ENCODE measurements at places on chromosomes 12 and 14.

DNA sequence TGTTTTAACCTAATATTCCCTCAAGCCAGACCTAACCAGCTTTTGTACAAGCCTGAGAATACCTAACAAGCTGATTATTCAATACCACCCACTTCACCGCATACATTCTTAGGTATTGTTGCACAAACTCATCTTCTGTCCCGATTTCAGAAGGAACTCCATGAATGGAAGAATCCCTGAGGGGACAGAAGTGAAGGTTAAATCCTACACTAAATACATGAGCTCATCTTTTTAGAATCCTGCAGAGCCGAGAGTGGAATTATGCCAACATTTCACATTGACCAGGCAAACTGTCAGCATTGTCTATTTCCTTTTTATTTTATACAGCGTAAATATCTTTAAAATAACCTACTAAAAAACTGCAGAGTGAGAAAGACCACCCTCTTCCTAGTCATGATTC is 140.7 kb upstream of the PRICKLE1 start:
- DNase-seq, result no peak

GRCh38 chr14:101891471-101891870 is 72.9 kb upstream of the DYNC1H1 start:
- DNase-seq, result no peak

DNA sequence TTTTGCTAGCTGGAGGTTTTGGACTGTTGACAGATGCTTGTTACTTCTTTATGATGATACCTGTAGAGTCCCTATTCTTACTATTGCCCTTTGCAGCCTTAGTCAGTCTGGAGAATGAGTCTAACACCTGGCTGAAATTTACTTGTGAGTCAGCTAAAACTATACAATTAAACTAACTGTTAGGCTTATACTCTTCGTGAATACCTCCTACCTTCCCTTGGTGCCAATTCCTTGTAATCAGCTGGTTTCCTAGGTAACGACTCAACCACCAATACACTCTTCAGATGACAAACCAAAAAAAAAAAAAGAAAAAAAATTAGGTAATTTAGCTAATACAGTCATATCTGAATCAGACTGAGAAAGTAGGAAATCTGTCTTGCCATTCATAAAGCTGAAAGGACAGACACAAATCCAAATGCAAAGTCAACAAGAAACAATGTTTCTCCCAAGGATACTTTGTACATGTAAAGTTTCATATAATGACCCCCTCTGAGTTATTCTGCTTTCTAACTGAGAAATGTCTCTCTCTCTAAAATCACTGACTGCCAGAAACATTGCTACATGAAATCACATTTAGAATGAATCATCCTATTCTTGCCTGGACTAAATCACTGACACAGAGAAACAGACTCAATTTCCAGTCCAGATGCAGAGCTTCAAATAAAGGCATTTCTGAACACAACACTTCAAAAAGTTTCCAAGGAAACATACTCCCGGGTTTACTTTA is 56.5 kb upstream of the CDKL1 start:
- DNase-seq, result no peak

GRCh38 chr12:25788707-25789442 is 169.6 kb upstream of the RASSF8 start:
- DNase-seq, result no peak

DNA sequence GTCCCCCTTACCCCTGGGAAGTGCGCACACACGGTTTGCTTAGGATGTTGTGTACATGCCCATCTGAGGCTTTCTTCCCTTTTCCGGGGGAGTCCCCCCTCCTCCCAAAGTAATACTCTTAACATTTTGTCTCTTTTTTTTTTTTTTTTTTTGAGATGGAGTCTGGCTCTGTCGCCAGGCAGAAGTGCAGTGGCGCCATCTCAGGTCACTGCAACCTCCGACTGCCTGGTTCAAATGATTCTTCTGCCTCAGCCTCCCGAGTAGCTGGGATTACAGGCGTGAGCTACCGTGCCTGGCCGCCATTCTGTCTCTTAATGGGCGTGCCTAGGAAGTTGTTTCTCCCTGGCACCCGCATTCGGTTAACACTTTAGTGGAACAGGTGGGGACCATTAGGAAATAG is 4.5 kb upstream of the GMFB start:
- DNase-seq, result no peak
